Mesenteric fat pad (tissue), 1 donor: ENCODE measurements at places on chromosomes 16 and 17. TPM values are rescaled to one million over a fixed set of nuclear protein-coding genes. Genes with fewer than 3 reads are reported as not detected.

GRCh38 chr16:89615596-89616090, 2.2 kb downstream of the DPEP1 start:
- no peak for DNase-seq

DNA sequence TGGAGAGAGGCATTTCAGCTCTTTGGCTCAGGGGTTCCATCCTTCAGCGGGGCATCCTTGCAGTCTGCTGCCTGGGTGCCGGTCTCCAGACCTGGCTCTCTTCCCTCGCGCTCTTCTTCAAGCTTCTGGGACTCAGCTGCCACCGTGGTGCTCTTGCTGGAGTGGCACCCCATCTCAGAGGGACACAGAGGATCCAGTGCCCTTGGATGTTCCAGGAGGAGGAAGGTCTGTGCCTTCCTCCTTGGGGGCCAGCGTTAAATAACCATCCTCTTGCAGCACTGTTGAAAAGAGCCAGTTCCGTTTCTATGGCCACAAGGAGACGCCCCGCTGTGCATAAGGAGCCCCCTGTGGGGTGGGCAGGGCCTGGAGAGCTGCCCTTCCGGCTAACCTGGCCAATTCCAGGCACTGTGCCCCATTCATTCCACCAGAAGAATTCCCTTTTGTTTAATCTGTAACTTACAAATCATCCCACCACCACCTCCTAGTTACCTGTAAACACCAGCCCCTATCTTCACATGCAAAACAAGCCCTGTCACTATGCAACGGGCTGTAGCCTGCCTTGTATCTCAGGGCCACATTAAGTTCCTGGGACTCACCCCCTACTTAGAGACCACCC, 8.6 kb downstream of the CHD9NB start:
- DNase-seq, result no peak

- DNase-seq, result no peak
Observed at GRCh38 chr17:34596920-34597319, 17.5 kb downstream of the TMEM132E start.

DNA sequence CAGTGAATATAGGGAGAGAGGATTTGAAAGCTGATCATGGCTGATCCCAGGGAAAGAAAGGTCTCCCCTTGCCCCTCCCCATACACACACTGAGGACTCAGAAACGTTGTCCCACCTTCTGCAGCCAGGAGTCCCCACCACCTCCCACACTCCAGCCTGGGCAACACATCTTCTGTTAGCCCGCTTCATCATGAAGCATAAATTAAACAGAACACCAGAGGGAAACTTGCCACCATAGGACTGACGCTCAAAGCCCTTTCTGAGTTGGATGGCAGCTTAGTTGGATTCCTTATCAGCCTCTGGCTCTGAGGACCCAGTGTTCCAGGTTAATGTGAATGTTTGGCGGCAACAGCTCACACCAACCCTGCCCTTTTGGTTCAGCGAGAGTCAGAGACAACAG, 33.9 kb downstream of the ARHGAP27 start:
- no peak for DNase-seq

- no peak for DNase-seq
Observed at GRCh38 chr17:61635913-61636432, 45.0 kb upstream of the NACA2 start.

DNA sequence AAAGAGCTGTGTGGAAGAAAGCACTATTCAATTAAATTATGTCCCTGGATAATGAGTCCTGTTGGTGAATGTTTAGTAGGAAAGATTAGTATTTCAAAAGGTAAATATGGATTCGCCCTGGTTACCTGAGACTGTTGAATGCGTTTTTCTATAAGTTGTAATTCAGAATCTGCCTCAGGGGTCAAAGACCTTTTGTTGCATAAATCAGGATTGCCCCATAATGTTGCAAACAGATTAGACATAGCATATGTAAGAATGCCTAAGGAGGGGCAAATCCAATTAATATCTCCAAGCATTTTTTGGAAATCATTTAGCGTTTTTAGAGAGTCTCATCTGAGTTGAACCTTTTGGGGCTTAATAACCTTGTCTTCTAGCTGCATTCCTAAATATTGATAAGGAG, 70.1 kb upstream of the ARL4D start:
- DNase-seq, result no peak

GRCh38 chr17:80083136-80083661, 18.2 kb upstream of the GAA start:
- DNase-seq, result no peak

DNA sequence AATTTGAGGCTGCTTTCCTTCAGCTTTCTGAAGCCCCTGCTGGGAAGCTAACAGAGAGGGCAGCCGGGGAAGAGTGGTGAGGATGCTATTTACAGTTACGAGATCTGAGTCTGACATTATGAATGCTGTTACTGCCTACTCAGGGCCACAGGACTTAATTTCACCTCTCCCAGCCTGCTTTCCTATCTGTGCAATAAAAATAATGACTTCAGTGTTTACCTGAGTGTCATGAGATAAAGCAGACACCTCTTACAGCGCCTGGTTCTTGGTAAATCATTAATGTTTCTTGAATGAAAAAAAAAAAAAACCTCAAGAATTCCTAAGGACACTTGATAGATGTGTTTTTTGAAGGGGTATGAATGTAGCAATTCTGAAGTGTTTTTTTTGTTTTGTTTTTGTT, 24.2 kb upstream of the CPHXL start:
- DNase-seq, result no peak

GRCh38 chr17:63275318-63275970, 170.7 kb downstream of the CYB561 start:
- no peak for DNase-seq

GRCh38 chr16:84656649-84657048, 8.3 kb downstream of the KLHL36 start:
- no peak for DNase-seq

DNA sequence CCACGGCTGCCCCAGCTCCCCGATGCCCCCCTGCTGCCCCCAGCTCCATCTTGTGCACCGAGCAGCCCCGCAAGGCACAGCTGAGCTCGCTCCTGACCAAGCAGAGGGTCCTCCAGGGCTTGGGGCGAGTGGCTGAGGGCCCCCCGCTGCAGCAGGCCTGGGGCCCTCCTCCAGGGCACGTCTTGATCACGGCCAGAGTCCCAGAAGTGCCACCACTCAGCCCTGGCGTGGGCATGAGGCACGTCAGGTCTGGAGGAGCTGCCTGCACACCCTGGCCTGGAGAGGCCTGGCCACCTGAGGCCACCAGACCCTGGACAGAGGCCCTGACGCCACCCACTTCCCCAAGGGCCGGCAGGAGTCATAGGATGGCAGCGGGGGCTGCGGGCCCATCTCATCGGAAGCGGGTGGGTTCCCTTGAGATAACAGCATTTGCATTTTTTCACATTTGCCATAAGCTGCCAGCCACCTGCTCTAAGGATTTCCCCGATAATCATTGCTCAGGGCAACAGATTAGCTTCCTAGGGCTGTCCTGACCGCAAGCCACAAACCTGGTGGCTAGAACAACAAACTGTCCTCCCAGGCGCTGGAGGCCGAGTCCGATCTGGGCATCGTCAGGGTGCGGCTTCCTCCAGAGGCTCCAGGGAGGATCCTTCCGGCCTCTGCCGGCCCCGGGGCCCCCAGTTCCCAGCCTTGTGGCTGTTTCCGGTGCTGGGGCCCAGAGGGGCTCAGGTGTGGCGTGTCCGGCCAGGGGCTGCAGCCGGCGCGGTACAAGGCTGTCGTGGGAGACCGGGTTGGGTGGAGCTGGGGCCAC, 23.9 kb upstream of the C1QTNF8 start:
- no peak for DNase-seq

The STUB1 gene
- 109 TPM for total RNA-seq

The TNS4 gene
- 0.16 TPM for total RNA-seq

The SEZ6L2 gene
- total RNA-seq, result 1.1 TPM

The FOXJ1 gene
- total RNA-seq, result 0.16 TPM

The NEUROD2 gene
- total RNA-seq, result not detected

The MYH8 gene
- not detected for total RNA-seq

The CTCF gene
- 26.2 TPM for total RNA-seq
